ENCODE measurements at places on chromosomes 7 and 10.

DNA sequence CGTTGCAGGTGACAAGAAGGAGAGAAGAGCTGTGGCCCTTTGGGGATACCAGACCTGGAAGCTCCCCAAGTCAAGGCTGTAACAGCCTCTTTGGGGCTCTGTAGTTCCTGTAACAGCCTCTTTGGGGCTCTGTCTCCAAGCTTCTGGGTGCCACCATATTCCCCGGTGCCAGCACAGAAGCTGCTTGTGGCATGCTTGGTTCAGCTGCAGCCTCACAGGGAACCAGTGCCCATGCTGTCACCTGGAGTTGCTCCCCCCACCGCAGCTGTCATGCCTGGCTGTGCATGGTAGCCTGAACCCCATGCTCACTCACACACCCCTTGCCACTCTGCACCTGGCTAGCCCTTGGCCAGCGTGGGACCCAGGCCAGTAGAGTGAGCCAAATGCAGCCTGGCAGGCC is 109.1 kb downstream of the ELAPOR2 start:
- no peak for DNase-seq

GRCh38 chr7:53318566-53318965 is 283.1 kb downstream of the POM121L12 start:
- DNase-seq = no peak

GRCh38 chr7:24936121-24936824 is 43.7 kb downstream of the OSBPL3 start:
- peak; percentile 37 for DNase-seq

GRCh38 chr10:27225011-27225590 is 15.5 kb downstream of the ACBD5 start:
- no peak for DNase-seq

GRCh38 chr7:104124469-104124868 is 83.3 kb downstream of the ORC5 start:
- peak; percentile 37 for DNase-seq

GRCh38 chr10:21807180-21807579 is 196.3 kb downstream of the DNAJC1 start:
- peak; percentile 93 for DNase-seq

DNA sequence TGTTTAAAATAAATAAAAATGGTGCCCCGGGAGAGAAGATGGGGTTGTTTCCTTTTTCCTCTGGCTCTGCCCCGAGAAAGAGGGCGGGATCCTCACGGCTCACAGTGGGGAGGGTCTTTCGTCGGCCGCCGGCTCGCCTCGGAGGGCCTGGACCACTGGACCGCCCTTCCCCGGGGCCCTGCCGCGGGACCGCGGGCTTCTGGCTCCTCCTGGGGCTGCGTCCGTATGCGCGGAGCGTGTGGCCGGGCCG is 3.5 kb upstream of the IGF2BP3 start:
- DNase-seq = peak; percentile 71

DNA sequence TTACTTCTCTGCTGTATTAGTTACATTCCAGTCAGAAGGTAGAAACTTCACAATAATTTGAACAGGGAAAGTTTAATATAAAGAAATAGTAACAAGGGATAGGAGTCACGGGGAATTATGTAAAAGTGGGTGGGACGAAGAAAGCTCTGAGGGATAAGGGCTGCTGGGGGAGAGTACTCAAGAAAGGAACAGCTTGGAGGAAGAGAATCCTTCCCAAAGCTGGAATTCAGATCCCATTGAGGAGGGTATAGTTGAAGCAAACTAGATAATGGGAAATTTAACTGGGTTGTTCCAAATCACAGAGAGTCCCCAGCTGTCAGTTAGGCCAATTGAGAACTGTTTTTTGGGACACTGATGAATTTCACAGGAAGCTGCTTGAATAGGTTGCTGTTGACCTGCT is 53.2 kb upstream of the MACC1 start:
- DNase-seq = no peak

All from mesendoderm (in vitro differentiated cells).